Pancreas (tissue), 10 donors: ENCODE measurements at places on chromosomes 5 and 9.

DNA sequence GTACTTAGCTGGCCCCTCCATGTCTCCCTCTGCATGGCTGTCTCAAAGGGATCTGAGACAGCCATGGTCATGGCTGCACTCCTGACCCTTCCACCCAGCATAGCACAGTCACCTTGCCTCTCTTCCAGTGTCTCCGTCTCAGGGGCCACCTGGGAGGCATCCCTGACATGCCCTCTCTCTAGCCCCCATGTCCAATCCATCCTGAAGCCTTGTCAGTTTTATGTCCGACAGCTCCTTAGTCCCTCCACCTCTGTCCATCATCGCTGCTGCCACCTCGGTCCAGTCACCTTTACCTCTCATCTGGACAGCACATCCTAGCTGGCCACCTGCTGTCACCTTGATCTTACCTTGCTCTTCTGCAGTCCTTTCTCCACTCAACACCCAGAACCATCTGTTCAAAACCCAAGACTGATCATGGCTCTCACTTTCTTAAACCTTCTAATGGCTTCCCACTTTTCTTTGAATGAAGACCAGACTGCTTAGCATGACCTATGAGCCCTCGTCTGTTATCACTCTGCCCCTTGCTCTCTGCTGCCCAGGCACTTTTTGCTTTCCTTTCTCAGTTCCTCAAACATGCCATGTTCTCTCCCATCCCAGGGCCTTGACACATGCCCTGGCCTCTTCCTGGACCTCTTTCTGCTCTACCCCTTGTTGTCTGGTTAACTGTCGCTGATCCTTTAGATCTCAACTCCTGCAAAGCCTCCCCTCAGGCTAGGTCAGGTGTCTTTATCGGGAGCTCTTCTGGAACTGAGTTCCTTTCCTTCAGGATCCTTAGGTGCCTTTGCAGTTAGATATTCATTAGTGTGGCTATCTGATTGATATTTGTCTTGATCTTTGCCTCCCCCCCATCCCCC, 181.8 kb upstream of the PITX1 start:
- no peak overlapping the region for H3K27ac ChIP-seq
- H3K36me3 ChIP-seq = no peaks in the 10 kb centered on the region
- no peaks in the 10 kb centered on the region for H3K4me1 ChIP-seq
- H3K27me3 ChIP-seq = no peaks in the 10 kb centered on the region

DNA sequence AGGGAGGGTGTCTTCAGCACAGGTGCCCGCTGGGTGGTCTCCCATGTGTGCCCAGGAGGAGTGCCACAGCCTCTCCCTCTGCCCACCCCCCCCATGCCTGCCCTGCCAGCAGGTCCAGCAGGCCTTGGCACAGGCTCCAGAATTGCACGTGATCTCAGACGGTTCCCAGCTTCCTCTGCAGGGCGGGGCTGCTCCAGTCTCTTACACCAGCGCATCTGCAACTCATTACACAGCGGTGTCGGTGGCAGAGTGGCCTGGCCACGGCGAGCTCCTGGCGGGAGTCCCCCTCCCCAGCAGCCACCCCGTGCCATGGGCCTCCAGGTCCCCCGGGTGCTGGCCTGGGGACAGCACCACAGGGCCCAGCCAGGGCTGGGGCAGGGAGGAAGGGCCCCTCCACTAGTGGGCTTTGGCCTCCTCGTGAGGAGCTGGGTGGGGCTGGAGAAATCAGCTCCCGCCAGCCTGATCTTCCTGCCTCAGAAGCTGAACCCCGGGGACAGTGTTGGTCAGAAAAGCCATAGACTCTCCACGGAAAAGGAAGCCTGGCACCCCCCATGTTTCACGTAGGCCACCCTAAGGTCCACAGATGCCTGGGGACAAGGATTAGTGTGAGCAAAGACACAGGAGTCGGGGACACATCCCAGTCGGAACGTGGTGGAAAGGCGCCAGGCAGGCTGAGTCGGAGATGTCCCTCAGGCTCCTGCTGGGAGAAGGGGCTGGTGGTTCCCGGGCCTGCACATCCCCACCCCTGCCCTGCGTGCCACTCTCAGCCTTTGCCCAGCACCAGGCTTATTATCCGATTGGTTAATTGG, 40.2 kb downstream of the RXRA start:
- peak overlapping the region; percentile 18 for H3K27ac ChIP-seq
- peaks cover 19% of the 10 kb centered on the region for H3K4me1 ChIP-seq
- DNase-seq = peak; percentile 86
- no peaks in the 10 kb centered on the region for H3K36me3 ChIP-seq
- no peaks in the 10 kb centered on the region for H3K27me3 ChIP-seq
- no peak overlapping the region for H3K4me3 ChIP-seq

- H3K4me3 ChIP-seq = no peak overlapping the region
- DNase-seq = no peak
- no peaks in the 10 kb centered on the region for H3K4me1 ChIP-seq
- H3K36me3 ChIP-seq = no peaks in the 10 kb centered on the region
- H3K27me3 ChIP-seq = no peaks in the 10 kb centered on the region
These were observed 57.2 kb downstream of the ELAVL2 start for GRCh38 chr9:23768861-23769260.

GRCh38 chr5:174324680-174325079, 279.2 kb downstream of the NSG2 start:
- no peak overlapping the region for H3K4me3 ChIP-seq
- H3K27me3 ChIP-seq = no peaks in the 10 kb centered on the region
- H3K36me3 ChIP-seq = no peaks in the 10 kb centered on the region
- no peaks in the 10 kb centered on the region for H3K4me1 ChIP-seq
- H3K27ac ChIP-seq = no peak overlapping the region
- DNase-seq = no peak
